ENCODE measurements at places on chromosomes 3 and 15. TPM values are rescaled to one million over a fixed set of nuclear protein-coding genes. Genes with fewer than 3 reads are reported as not detected.

ADAMTS7 gene
- 32.4 TPM for total RNA-seq

NANOGP8 gene
- 1.2 TPM for total RNA-seq

SLCO2A1 gene
- 0.36 TPM for total RNA-seq

ST8SIA2 gene
- total RNA-seq, result 0.29 TPM

XCR1 gene
- total RNA-seq, result not detected

DISP2 gene
- 0.36 TPM for total RNA-seq

Measured in osteoblast (primary cell).